ENCODE measurements at places on chromosomes 13 and 19.
A peak's percentile ranks its signal among the peaks of the same experiment; 100 is the strongest.

GRCh38 chr13:41311406-41312175, 524 bp downstream of the NAA16 start:
- peak; percentile 65 for DNase-seq

DNA sequence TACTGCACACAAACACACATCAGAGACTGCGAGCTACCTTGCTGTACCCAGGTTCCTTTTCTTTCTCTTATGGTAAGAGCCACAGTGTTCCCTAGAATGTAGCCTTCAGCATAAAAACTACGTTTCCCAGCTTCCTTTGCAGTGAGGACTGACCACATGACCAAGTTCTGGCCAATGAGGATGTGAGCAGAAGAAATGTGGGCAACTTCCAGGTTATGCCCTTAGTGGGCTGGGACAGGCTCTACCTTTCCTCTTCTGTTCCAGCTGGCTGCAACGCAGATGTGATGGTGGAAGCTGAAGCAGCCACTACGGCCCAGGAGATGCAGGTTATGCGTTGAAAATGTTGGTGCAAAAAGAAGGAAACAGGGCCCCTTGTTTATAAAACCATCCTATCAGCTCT, 27.5 kb downstream of the VRK3 start:
- peak; percentile 26 for DNase-seq

DNA sequence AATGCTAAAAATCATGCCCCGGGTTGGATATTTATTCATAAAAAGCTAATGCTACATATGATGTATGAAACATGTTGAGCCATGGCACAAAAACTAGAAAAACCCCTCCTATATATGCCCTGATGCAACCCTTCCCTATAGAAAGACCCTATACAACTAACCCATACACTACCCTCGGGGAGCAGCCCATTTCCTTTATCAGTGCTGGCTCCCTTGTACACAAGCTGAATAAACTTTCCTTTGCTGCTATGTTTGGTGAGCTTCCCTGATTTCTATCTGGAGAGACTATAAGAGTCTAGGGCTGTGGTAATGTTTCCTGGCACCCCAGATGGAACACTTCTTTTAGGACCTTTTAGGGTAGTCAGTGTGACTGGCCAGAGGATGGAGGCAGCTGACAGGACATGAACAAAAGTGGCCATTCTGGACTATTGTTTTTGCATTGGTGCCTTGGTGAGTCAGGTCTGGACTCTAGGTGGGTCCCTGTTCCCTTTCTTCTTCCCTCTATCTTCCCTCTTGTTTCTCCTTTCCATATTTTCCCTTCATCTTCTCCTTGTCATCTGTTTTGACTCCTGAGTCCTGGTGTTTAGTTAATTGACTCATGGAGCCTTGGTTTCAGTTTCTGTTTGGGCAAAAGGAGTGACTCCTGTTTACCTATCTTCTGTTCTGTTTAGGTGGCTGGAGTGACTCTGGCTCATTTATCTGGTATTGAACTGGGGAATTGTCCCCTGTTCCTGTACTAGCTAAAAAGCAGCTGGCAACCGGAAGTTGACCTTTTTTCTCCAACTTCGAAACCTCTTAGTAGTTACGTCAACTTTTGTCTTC, 1321.8 kb upstream of the PCDH9 start:
- DNase-seq, result no peak

DNA sequence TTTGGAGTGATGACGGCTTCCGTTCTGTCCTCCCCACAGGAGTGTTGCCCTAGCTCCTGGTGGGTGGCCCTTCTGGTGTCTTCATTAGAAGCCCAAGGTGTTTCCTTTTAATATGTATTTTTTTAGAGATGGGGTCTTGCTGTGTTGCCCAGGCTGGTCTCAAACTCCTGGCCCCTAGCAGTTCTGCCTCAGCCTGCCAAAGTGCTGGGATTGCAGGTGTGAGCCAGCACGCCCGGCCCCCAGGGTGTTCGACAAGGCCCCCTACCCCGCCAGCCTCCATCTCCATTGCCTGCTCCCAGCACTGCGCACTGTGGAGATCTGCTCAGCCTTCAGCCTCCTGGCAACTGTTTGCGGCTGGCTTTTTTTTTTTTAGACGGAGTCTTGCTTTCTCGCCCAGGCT, 31.2 kb downstream of the BTBD2 start:
- no peak for DNase-seq

DNA sequence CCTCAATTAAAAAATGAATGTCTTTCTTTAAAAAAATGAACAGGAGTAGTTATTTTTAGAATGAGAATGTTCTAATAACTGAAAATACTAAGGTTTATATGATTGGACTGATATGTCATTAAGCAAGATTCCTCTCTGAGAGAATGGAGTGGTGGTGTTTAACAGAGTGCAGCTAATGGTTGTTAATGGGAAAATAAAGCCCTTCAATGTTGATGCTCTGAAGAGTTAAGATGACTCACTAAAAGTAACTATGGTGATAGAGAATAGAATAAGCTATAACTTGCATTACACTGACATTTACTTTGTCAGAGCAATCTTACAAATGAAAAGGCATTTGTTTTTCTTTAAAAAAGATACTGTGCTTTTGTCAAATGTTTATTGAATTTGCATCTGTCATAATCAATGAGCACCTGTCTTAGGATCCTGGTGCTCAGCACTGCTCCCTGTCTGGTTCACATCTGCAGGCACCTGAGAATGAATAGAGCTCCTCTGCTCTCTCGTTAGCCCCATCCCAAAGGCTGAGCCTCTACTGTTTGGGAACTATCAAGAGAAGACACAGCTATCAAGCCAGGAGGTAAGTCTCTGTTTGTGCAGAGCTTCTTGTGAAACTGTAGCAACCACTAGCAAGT, 15.1 kb downstream of the PABPC3 start:
- no peak for DNase-seq
